ENCODE measurements at places on chromosomes 13 and 19.

GRCh38 chr13:107807306-107808073 is 407.8 kb downstream of the LIG4 start:
- no peak for DNase-seq

- DNase-seq = no peak
Observed at GRCh38 chr13:110500341-110500740, 61.2 kb downstream of the RAB20 start.

- DNase-seq = no peak
Observed at GRCh38 chr13:103698000-103698399, 631.8 kb upstream of the SLC10A2 start.

GRCh38 chr13:58698531-58698930 is 1067.0 kb downstream of the PCDH17 start:
- DNase-seq = no peak

DNA sequence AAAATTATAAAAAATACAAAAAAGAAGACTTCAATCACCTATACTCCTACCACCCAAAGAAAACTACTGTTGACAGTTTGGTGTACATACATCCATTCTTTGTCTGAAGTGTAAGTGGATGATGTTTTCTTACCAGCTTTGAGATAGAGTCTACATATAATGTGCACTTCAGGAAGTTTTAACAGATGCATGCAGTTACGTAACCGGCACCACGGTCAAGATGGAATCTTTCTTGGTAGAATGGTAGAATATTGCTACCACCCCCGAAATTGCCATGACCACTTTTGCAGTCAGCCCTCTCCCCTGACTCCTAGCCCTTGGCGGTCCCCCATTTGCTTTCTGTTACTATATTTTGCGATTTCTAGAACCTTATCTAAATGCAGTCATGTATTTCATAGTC is 1.4 kb downstream of the CUL4A start:
- DNase-seq = no peak

DNA sequence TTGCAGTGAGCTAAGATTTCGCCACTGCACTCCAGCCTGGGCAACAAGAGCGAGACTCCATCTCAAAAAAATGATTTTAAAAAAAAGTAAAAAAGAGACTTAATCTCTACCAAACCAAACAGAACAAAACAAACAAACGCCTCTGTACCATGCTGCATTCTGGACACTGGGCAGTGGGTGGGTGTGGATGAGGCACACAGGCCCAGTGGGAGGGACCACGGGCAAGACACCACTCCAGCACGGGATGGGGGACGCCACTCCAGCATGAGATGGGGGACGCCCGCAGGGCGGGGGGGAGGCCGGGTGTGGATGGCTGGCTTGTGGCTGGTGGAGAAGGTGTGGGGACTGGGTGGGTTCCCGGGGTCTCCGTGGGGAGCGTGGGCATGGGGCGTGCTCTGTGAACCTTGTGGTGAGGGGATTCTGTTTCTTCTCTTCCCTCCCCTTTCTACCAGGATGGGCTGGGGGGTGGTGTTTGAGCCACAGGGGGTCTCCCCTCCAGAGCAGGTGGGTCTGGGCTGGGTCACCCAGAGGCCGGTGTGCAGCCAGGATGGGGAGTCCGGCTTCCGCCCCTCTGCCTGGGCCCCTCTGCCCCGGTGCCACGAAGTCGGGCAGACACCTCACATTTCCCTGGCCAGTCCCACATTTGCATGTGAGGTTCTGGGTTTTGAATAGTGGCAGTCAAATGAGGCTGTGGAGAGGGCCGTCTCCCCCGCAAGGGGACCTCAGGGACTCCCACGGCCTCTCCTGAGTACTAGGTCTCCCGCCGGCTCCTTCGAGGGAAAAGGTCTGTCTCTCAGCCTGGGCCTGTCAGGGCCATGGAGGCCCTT is 23.9 kb upstream of the MATK start:
- DNase-seq = no peak

DNA sequence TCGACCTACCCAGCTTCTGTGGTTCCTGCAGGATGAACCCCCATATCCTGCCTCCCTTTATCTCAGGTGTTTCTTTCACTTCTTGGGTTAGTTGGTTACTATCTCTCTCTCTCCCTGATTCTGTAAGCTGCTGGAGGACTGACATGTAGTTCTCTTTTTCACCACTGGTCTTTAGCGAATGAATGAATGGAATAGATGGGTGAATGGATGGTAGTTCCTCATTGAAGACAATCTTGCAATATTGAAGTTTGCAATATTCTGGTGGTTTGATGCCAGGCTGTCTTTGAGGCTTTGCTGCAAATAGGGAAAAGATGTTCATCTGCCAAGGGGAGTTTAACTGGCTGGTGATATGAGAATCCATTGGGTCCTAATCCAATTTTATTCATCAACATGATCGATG is 120.2 kb downstream of the UBL3 start:
- DNase-seq = no peak

DNA sequence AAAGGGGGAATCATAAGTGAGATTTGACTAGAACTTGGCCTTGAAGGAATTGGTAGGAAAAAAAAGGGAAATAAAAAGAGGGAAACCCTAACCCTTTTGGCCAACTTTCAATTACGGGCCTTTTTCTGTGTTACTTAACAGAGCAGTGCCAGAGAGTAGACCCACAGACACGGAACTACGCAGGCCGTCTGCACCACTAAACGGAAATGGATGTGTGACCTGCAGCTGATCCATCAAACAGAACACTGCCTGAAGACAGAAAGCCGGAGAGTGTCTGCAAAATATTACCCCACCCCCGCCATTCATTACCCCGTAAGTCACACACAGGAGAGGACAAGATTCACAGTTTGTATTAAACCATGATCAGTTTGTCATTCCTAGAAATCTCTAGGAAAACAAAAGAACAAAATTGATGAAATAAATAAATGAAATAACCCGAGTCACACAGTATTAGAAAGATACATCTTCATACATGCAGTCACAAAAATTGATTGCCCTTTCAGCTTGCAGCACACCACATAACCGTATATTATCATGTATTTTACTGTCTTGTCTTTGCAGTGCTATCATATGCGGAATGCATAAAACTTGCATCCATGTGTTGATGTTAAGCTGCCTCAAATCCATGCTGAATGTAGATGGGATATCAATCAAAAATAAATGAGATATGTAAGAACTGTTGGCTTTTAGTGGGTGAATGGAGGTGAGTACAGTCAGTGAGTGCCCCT is 424.7 kb downstream of the IRS2 start:
- no peak for DNase-seq

DNA sequence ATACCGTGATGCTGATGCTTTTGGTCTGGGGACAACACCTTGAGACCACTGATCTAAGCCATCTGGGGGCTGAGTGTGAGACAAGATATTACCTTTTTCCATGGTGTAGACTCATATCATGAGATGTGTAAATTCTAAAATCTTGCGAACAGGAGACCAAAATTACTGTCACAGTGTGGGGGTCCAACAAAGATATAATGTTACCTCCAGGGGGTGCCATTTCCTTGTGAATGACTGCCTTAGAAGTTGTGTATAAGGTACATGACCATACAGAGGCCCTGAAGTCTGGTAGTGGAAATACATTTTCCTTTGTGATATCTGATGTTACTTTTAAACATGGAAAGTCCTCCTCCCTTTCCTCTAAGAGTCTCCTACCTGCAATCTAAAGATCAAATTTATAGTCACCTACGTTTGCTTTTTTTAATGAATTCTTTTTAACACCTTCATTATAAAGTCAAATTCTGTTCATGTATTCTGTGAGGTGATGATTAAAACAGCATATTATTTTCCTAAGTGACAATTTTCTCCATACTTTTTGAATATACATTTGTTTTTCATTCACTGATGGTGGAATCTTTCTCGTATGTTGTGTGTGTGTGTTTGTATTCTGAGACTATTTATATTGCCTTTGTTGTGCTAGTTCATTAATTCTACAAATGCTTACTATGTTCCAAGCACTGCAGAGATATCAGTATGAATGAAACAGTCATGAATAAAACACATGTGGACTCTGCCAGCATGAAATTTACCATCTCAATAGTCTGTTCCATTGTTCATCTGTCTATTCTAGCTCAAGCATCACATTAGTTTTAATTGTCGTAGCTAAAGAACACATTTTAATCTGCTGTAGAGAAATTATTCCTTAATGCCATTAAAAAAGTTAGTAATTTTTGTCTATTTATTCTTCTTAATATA is 113.7 kb downstream of the RFC3 start:
- DNase-seq = no peak

- DNase-seq = no peak
Observed at GRCh38 chr13:36412736-36413135, 19.6 kb upstream of the CCNA1 start.

DNA sequence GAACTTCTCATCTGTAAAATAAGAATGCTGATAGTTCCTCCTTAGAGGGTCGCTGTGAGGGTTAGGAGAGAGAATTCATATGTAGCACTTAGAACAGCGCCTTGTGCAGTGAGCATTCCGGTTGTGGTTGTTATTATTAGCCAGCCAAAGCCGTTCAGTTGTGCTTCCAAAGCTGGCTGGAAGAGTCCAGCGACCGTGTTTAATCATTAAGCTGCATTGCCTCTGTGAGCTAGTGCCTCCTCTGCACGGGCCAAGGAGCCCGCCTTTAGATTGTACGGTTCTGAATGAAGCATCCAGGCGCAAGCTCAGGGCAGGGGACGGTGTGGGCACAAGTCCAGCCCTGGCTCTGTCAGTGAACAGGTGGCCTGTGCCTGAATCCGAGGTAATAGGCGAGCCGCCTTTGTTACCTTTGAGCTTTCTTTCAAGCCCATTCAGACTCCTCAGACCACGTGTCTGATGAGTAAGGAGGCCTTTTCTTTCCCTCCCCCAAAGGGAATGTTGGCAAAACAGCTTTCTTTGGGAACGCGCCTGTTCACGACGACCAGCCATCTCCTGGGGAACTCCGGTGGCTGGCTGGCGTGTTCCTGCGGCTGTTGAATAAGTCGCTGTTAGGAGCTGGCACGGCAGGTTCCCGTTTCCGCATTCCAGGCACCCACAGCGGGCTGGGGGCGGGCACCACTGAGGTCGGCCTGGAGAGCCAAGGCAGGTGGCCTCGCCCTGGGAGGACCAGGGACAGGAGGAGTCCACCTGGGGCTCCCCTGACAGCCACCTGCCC is 25.1 kb downstream of the SIPA1L3 start:
- no peak for DNase-seq

GRCh38 chr13:22312405-22312803 is 641.5 kb downstream of the FGF9 start:
- no peak for DNase-seq

GRCh38 chr13:49657241-49657641 is 28.9 kb downstream of the ARL11 start:
- no peak for DNase-seq

DNA sequence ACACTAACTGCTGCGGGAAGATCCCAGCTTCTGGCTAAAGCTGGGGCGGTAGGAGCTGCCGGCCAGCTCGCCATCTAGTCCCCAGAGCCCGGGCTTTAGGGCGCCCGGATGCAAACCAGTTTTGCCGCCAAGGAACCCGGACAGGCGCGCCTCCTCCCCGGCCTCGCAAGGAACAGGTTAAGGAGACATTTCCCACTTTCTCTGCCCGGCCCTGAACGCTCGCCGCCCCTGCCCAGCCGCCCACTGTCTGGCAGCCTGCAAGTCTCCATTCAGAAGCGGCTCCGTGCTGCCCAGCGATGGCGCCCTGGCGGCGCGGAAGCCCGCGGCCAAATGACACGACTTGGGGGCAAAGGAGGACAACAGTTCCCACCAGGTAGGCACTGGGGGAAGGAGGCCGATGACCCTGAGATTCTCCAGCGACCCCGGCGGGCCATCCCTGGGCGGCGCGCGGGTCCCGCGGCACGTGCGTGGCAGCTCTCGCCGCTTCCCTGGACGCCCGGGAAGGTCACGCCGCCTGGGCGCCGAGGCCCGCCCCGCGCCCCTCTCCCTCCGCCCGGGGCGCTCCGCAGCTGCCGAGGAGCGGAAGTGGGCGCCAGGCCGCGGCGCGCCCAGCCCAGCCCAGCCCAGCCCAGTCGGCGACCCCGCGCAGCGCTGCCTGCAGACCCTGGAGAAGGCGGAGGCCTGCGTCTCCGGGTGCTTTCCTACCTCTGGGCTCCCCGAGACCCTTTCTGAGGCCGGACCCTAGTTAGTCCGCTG is 42.2 kb upstream of the HNRNPA1L2 start:
- no peak for DNase-seq

DNA sequence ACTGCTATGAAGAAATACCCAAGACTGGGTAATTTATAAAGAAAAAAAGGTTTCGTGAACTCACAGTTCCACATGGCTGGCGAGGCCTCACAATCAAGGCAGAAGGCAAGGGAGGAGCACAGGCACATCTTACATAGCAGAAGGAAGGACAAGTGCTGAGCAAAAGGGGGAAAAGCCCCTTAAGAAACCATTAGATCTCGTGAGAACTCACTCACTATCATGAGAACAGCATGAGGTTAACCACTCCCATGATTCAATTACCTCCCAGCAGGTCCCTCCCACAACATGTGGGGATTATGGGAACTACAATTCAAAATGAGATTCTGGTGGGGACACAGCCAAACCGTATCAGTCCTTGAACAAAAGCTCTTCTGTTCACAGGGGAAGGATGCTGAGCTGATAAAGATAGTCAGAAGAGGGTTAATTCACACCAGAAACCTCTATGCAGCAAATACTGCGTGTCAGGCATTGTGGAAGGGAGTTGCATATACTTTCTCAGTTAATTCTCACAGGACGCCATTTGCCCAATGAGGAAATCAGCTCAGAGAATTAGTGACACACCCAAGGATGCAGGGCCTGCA is 246.2 kb downstream of the FOXO1 start:
- DNase-seq = no peak

GRCh38 chr13:73220966-73221720 is 162.3 kb downstream of the KLF5 start:
- DNase-seq = no peak

DNA sequence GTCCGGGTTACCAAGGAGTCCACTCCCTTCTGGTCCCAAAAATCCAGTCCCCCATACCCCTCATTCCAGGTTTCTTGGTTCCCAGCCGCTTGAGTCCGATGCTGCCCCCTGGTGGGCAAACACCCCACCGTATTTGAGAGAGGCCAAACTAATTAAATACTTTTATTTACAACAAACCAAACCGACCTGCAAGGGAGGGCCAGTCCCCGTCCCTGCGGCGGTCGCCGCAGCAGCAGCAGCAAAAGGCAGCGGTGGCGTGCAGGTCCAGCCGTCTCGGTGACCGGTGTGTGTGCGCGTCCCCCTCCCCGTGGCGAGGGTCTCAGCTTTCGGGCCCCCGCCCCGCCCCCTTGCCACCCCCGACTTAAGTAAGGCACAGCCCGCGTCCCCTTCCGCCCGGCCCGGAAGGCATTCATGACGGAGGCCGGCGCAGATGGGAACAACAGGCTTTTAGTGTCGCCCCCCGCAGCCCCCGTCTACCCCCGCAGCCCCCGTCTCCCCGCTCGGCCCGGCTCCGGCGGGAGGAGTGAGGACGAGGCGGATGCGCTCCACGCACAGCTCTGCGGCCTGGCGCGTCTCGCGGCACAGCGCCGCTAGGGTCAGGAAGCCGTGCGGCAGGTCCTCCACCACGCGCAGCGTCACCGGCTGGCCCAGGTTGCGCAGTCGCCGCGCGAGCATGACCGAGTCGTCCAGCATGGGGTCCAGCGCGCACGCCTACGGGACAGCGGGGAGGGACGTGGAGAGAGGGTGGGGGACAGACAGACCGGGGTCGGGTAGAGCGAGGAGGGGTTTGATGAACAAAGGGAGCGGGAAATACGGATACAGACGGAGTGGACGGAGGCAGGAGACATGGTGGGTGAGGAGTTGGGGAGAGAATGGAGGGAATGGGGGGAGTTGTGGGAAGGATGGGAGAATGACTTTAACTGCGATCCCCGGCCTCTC is 11.5 kb upstream of the CNFN start:
- no peak for DNase-seq

- no peak for DNase-seq
Observed at GRCh38 chr13:57114945-57115344, 25.8 kb upstream of the PRR20A start.

GRCh38 chr19:8320564-8321066 is 560 bp downstream of the NDUFA7 start:
- DNase-seq = no peak

GRCh38 chr13:66623129-66623820 is 606.9 kb downstream of the PCDH9 start:
- no peak for DNase-seq

Data from cortex of kidney (tissue), 1 donor.